ENCODE measurements at places on chromosomes 7 and 10.

DNA sequence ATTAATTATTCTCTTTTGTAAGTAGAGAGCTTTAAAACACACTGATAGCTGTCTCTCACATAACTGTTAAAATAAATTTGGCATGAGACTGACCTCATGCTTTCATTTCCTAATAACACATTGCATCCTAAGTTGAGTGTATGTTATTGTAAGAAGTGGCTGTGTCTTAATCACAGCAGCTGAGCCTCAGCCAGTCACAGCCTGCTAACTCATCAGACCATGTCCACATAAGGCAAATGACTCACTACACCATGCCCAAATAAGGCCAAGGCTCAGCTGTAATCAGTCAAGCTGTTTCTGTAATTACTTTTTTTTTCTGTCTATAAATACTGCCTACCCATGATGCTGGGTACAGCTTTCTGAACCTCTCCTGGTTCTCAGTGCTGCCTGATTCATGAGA is 860.9 kb downstream of the XPNPEP1 start:
- no peak for DNase-seq

GRCh38 chr7:110130669-110131068 is 960.3 kb upstream of the LRRN3 start:
- no peak for DNase-seq

GRCh38 chr10:13483073-13483472 is 45.7 kb downstream of the BEND7 start:
- DNase-seq = no peak

GRCh38 chr7:50262446-50262845 is 42.1 kb upstream of the IKZF1 start:
- DNase-seq = no peak

GRCh38 chr7:40891232-40891631 is 756.4 kb downstream of the SUGCT start:
- DNase-seq = no peak

DNA sequence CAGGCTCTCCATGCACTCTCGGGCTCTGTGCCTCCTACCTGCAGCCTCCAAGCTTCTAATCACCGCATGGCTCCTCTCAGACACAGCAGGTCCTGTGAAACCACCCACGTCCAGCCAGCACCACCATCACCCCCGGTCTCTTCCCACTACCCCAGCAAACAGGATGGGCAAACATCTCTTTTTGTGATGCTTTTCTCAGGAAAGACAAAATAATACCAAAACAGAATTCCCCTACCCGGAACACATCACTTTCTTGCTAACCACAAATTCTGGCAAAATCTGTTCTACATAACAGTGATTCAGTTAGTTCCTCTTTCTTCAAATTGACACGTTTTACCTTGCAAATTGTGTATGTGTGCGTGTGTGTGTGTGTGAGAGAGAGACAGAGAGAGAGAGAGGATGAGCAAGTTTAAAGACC is 6.5 kb downstream of the SNX8 start:
- no peak for DNase-seq

DNA sequence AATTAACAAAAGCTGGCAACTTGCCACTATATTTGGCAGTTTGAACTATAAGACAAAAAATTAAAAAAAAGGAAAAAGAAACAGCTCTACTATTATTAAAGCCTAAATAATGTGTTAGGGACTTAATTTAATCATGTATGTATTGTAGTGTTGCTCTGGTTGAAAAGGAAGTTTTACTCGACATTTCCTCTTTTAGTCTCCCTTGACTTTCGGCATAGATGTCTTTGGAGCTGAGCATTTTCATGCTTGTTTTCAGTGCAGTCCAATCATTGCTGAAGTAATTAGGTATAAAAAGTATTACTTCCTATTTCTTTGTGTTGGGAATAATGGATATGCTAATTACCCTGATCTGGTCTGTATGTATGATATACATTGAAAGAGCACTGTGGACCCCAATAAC is 216.8 kb upstream of the KLF6 start:
- DNase-seq = no peak

- no peak for DNase-seq
Measured at GRCh38 chr7:54339073-54339472, 203.1 kb upstream of the VSTM2A start.

GRCh38 chr7:157233677-157234076 is 95.0 kb downstream of the UBE3C start:
- no peak for DNase-seq

DNA sequence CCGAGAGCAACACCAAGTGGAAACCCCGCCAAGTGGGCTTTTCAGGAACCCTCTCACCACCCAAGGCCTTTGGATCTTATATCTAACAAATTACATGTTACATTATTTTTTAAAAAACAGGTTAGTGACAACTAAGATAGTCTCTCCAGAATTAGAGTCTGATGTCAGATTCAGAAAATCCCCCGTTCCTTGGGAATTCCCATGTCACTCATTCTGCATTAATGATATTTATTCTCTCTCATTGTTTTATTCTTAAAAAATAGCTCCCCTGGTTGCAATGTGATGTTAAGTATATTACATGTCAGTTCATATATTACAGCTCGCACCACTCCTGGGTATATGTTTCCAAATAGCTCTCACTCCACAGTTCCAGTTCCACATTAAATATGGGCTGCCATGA is 81.8 kb downstream of the WNT2 start:
- no peak for DNase-seq

GRCh38 chr10:132850896-132851295 is 64.9 kb upstream of the NKX6-2 start:
- DNase-seq = no peak

DNA sequence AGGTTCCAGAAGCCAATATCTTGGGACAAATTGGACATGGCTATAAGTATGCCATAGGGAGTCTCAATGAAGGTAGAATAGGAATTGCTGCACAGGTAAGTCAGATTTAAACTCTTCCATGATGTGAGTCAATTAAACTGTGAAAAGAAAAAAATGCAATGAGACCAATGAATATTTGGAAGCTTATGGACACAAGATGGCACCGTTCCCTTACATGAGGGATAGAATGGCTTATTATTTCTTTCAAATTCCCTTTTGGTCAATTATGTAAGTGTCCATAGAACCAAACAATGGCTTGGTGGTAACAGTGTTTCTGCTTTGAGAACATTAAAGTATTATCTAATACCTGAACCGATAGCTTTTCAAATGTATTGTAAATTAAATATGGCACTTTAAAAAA is 35.6 kb downstream of the ACADSB start:
- no peak for DNase-seq

- DNase-seq = no peak
Measured at GRCh38 chr10:96448021-96448457, 65.7 kb downstream of the TLL2 start.

- DNase-seq = no peak
Measured at GRCh38 chr10:92567952-92568600, 5.8 kb downstream of the IDE start.

DNA sequence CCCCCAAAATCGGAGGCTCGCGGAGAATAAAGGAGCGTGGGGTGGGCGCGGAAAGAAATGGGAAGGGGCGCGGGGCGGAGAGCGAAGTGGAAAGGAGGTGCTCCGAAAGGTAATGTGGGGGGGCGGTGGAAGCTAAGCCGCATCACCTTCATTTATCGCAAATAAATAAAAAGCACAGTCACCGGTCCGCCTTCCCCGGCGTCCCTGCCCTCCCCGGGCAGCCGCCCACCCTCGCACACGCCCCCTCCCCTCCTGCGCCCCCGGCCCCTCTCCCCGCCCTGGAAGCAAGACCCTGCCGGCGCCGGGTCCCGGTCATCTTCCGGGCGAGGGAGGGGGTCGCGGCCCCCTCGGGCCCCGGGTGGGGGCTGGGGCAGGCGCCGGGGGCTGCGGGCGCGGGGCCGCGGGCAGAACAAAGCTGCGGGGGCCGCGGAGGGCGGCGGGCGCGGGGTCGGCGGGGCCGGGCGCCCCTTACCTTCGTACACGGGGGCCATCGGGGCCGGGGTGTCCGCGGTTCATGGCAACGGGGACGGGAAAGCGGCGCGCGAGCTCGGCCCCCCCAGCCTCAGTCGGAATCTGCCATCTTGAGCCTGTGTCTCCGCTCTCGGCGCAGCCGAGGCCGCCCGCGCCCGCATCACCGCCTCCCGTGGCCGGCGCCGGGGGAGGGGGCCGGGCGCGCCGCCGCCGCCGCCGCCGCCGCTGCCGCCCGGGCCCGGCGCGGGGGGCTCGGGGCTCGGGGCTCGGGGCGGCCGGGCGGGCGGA is 486 bp downstream of the HIPK2 start:
- DNase-seq = peak; percentile 17

GRCh38 chr10:3779158-3779741 is 5.8 kb downstream of the KLF6 start:
- no peak for DNase-seq

GRCh38 chr7:65477326-65477725 is 103.7 kb downstream of the ZNF92 start:
- DNase-seq = no peak

DNA sequence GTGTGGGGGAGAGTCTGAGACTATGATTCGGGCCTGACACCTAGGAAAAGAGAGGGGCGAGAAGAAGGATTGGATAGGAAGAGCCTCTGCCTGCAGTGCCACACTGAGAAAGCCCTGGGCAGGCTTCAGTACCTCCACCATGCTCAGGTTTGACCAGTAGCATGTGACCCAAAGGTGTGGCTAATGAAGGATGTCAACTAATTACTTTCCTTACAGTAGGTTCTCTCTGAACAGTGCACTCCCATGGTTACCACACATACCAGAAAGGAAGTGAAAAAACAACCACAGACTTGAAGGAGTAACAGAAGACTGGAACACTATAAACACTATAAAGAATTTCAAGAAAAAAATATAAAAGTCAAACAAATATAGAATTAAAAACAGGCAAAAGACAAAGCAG is 46.2 kb downstream of the SEM1 start:
- no peak for DNase-seq

GRCh38 chr7:158728911-158729645 is 24.5 kb upstream of the NCAPG2 start:
- no peak for DNase-seq

- DNase-seq = no peak
Measured at GRCh38 chr10:45144326-45145070, 143.8 kb downstream of the ZNF22 start.

DNA sequence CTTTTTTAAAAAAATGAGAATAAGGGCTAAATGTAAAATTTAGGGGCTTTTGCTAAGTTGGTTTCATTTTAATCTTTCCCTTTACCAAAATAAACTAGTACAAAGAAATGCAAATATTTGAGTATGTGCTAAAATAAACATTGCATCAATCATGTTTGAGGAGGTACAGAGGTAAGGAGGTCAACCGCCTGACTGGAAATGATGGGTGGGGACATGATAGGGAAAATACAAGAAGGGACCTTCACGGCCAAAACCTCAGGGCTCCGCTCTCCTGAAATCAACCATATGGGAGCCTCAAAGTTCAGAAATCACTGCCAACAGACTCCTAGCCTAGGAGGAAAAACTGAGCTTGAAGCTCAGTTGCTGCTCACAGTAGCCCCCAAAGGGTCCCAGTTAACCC is 207.6 kb downstream of the AHR start:
- no peak for DNase-seq

GRCh38 chr10:76647301-76647700 is 990.3 kb downstream of the KCNMA1 start:
- DNase-seq = peak; percentile 53

DNA sequence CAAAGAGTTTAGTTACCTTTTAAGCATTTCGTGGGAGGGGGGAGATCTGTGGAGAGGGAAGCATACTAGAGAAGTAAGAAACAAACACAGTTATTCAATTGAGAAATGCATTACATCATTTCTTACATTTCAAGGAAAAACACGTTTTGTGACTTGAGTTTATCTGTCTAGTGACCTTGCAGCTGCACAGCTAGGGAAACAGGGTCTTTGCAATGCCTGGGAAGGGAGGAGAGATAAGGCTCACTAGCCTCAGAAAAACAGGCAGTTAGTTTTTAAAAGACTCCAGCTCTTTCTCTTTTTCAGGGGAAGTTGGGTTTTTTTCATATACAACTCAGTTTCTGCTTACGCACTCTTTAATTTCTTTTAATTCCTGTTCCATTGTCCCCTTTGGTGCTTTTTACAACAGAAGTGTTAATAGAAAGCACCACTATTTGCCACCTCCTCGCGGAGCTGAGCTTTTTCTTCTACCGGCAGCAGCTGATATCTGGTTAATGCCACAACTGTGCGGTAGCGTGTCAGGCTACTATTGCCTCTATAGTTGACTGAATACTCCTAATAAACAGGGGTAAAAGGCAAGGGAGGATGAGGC is 5.6 kb downstream of the CYP3A43 start:
- DNase-seq = no peak
